ENCODE measurements at places on chromosomes 6 and 20.

- DNase-seq: no peak
These were observed 183.9 kb downstream of the ERMARD start for GRCh38 chr6:169935348-169935718.

DNA sequence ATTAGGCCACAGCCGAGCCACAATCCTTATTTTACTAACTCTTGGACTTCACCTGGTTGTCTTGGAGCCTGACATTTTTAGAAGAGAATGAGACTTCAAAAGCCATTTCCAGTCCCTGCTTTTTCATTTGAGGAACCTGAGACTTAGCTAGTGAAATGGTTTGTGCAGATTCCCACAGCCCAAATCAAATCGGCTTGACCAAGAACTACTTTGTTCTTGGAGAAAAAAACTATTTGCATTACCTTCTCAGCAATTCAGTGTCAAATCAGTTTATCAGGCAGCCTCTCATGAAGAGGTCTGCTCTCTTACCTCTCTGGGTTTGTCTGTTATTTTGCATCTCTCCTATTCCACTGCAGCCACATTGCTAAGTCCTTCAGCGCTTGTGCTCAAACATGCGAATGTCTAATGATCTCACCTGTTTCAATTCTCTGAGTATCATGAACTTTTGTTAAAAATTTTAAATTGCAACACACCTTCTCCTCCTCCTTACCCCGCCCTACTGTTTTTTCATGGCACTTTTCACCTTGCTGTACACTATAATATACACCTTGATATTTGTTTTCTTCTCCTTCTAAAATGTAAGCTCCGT, 573 bp upstream of the IFNGR1 start:
- DNase-seq: no peak

- no peak for DNase-seq
These were observed 480.9 kb upstream of the CHD6 start for GRCh38 chr20:42099101-42099500.

GRCh38 chr6:142883011-142883410, 62.0 kb downstream of the HIVEP2 start:
- DNase-seq: no peak

- no peak for DNase-seq
These were observed 60.8 kb downstream of the ECT2L start for GRCh38 chr6:138856654-138857053.

DNA sequence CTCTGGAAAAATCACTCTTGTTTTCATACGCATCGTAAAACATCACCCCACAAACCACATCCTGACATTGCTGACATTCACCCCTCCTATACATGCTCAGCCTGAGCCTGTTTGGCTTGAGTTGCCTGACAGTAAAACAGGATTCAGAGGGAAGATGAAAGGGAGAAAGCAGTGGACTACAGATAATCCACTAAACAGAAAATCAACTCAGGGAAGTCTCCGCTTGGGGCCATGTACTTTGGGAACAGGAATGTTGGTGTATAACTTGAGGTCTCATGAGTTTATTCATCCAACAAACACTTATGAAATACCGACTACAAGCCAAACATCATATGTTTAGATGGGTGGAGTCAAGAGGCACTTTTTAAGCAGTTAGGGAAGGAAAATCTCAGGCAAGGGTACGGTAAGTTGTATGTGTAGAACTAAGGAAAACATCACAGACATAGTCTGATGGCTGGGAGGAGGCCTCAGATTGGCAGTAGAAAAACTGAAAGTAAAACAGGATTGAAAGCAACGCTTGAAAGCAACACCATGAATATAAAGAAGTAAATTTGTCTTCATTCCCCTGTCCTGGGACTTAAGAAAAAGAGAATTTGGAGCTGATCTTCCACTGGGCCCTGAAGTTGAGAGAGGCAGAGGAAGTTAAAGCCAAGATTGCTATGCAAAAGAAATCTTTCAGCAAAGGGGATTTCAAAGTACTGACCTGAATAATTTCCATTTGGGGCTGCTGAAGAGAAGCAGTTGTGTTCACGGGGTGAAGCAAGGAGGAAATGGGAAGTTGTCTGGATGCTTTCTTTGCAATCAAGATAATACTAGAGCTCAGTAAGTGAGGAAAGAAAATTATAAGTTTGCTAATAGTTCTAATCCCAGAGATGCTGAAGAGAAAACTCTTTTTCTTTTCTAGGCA, 28.8 kb downstream of the PDE7B start:
- no peak for DNase-seq

DNA sequence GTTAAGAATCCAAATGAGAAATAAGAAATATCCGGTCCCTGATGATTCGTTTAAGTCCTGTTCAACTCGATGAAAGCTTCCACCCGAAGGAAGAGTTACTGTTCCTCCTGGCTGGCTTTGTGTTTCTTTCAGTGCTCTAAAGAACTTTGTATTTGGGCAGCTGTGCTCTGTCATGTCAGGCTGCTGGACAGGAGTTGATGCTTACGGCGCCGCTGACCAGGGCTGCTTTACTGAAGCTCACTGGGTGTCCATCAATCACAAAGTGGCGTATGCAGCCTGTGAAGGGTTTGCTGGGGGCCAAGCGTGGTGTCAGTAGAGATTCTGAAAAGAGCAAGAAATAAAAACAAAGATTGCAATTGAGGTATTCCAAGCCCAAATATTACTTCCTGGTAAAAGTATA, 21.9 kb downstream of the FAM229B start:
- DNase-seq: no peak

DNA sequence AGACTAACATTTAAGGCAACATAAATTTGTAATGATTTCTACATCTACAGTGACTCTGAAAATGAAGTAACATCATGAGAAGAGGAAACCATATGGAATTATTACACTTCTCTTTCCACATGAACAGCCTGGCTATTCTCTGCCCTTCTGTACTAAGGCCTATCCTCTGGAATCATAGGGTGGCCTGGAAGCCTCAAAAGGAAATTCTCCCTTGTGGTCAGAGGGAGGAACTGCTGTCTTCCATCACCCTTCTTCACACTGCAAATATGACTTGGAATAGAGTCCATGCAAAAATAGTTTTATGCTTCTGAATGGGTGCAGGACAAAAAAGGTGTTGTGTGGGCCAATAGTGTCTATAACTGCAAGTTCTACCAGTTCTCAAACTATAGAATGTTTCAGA, 44.6 kb upstream of the SH3BGRL2 start:
- DNase-seq: no peak

DNA sequence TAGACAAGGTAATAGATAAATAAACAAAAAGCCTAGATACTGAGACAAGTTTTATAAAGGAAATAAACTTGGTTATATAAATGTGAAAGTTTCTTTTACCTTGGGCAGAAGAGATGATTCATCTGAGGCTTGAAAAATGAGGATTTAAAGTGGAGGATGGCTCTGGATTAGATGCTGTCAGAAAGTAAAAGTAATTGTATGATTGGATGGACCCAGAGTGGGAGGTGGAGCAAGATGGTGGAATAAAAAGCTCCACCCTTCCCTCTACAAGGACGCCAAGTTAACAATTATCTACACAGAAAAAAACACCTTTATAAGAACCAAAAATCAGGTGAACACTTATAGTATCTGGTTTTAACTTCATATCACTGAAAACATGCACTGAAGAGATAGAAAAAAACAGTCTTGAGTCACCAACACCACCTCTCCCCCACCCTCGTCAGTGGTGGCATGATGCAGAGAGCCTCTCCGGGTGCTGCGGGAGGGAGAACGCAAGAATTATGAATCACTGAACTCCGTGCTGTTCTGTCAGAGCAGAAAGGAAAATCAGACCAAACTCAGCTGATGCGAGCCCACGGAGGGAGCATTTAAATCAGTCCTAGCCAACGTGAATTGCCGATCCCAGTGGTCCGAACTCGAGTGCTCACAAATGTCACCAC, 84.7 kb upstream of the GJE1 start:
- no peak for DNase-seq
